Osteoblast (primary cell): ENCODE measurements at places on chromosomes 2 and 18. TPM values are rescaled to one million over a fixed set of nuclear protein-coding genes. Genes with fewer than 3 reads are reported as not detected.

The SERPINB10 gene
- 0.29 TPM in 1 of 2 replicates, not detected in the other for total RNA-seq

The SPRED2 gene
- 15.3 and 17.4 TPM in 2 replicates for total RNA-seq

The DYSF gene
- total RNA-seq = 2.7 and 4.3 TPM in 2 replicates

The FAM124B gene
- not detected in 2 replicates for total RNA-seq

The APCDD1 gene
- 1.8 and 3.3 TPM in 2 replicates for total RNA-seq

The KIF1A gene
- total RNA-seq = under 0.01 TPM in 1 of 2 replicates, not detected in the other

The CABLES1 gene
- 13.0 and 16.8 TPM in 2 replicates for total RNA-seq

The NPPC gene
- not detected in 2 replicates for total RNA-seq

The WDR43 gene
- 71.6 and 79.3 TPM in 2 replicates for total RNA-seq

The TBR1 gene
- total RNA-seq = under 0.01 TPM in 1 of 2 replicates, not detected in the other

The ZNF516 gene
- total RNA-seq = 16.3 and 17.7 TPM in 2 replicates

The CXCR1 gene
- total RNA-seq = not detected in 2 replicates

The CCDC102B gene
- 8.8 and 9.4 TPM in 2 replicates for total RNA-seq

The SPR gene
- 17.0 and 19.2 TPM in 2 replicates for total RNA-seq

The ANO7 gene
- total RNA-seq = 1.2 and 1.8 TPM in 2 replicates

The CD28 gene
- total RNA-seq = not detected in 2 replicates

The RGPD3 gene
- 0.36 and 0.59 TPM in 2 replicates for total RNA-seq

The CCNT2 gene
- total RNA-seq = 26.2 and 26.8 TPM in 2 replicates

The ADNP2 gene
- 22.1 and 22.4 TPM in 2 replicates for total RNA-seq

The RHBDD1 gene
- total RNA-seq = 24.2 and 25.3 TPM in 2 replicates

The GTF2A1L gene
- total RNA-seq = 0.59 and 1.1 TPM in 2 replicates

The MYO7B gene
- under 0.01 TPM in 2 replicates for total RNA-seq

The ZNF804A gene
- under 0.01 TPM in 1 of 2 replicates, not detected in the other for total RNA-seq

The PPP1R1C gene
- 0.29 and 0.36 TPM in 2 replicates for total RNA-seq

The TNFRSF11A gene
- total RNA-seq = under 0.01 TPM in 2 replicates

The FBXO15 gene
- 0.29 and 0.36 TPM in 2 replicates for total RNA-seq

The EFHD1 gene
- 2.4 and 3.6 TPM in 2 replicates for total RNA-seq

The TIMM21 gene
- 11.8 and 15.6 TPM in 2 replicates for total RNA-seq

The SLC9A4 gene
- not detected in 2 replicates for total RNA-seq

The ZEB2 gene
- total RNA-seq = 119 and 128 TPM in 2 replicates

The COL4A3 gene
- not detected in 2 replicates for total RNA-seq

The KLHL29 gene
- total RNA-seq = 1.5 and 3.3 TPM in 2 replicates

The ALK gene
- under 0.01 and 0.29 TPM in 2 replicates for total RNA-seq

The FSHR gene
- total RNA-seq = 0.29 and 0.36 TPM in 2 replicates

The PROKR1 gene
- not detected in 2 replicates for total RNA-seq

The PREB gene
- 42.4 and 45.2 TPM in 2 replicates for total RNA-seq

The ITPRID2 gene
- 99.6 and 108 TPM in 2 replicates for total RNA-seq

The SLC39A10 gene
- total RNA-seq = 31.8 and 38.0 TPM in 2 replicates

The SYT4 gene
- total RNA-seq = not detected in 2 replicates

The LDLRAD4 gene
- total RNA-seq = under 0.01 and 0.88 TPM in 2 replicates
